ENCODE measurements at places on chromosomes 4 and X. TPM values are rescaled to one million over a fixed set of nuclear protein-coding genes. Genes with fewer than 3 reads are reported as not detected.

SLC7A11 gene
- total RNA-seq: 13.8 TPM

TEX13B gene
- not detected for total RNA-seq

DNA sequence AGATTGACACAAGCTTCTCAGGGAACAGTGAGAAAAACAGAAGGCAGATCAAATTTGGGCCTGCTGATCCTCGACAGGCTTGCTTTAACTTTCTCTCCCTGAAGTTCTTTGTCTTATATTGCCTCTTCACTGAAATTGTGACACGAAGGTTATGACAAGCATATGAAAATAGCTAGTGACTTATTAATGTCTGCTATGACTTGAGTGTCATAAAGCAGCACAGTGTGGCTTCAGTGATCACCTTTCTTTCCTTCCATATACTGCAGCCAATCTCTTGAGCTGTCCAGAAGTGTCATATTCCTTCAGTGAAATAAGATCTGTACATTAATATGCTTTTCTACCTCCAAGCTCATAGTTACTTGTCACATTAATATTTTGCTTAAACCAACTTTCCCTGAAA is 870.2 kb downstream of the C4orf33 start:
- H3K36me3 ChIP-seq: no peaks in the 10 kb centered on the region
- no peak overlapping the region for H3K27ac ChIP-seq
- H3K27me3 ChIP-seq: no peaks in the 10 kb centered on the region
- no peak overlapping the region for H3K4me3 ChIP-seq

ALAS2 gene
- not detected for total RNA-seq

GRCh38 chrX:150225756-150226155 is 137.4 kb upstream of the MAMLD1 start:
- no peak overlapping the region for H3K4me3 ChIP-seq
- H3K27ac ChIP-seq: no peak overlapping the region
- DNase-seq: no peak
- H3K36me3 ChIP-seq: no peaks in the 10 kb centered on the region

CFI gene
- total RNA-seq: 0.81 TPM

TMPRSS11B gene
- total RNA-seq: not detected

GRCh38 chr4:5365071-5366008 is 314.1 kb downstream of the STK32B start:
- no peak overlapping the region for H3K4me3 ChIP-seq
- no peaks in the 10 kb centered on the region for H3K4me1 ChIP-seq
- H3K36me3 ChIP-seq: no peaks in the 10 kb centered on the region
- DNase-seq: no peak

GRCh38 chrX:153478746-153479145 is 8.4 kb upstream of the HAUS7 start:
- H3K27ac ChIP-seq: no peak overlapping the region
- H3K36me3 ChIP-seq: no peaks in the 10 kb centered on the region
- peaks cover 6% of the 10 kb centered on the region for H3K27me3 ChIP-seq

DNA sequence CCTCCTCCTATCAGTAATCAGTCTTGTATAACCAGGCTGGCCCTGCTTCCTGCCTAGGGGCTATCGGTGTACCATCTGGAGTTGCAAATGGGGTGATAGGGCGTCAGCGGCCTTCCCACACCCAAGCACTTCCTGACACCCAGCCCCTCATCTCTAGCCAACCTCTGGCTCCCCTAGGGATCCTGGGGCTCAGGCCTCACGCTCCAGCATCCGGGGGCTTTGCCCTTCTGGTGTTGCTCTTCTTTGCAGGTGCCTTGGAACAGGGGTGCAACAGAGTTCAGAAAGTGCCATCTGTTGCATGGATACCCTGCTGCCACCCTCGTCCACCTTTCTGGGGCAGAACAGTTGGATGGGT is 4.1 kb downstream of the IL9R start:
- no peaks in the 10 kb centered on the region for H3K27me3 ChIP-seq
- no peak overlapping the region for H3K27ac ChIP-seq
- no peak for DNase-seq
- H3K4me3 ChIP-seq: peak overlapping the region; percentile 38
- no peaks in the 10 kb centered on the region for H3K36me3 ChIP-seq

ASB9 gene
- total RNA-seq: not detected

NCAPG gene
- total RNA-seq: 79.1 TPM

RBMXL3 gene
- total RNA-seq: not detected

- no peak for DNase-seq
- no peaks in the 10 kb centered on the region for H3K36me3 ChIP-seq
- peaks cover 14% of the 10 kb centered on the region for H3K27me3 ChIP-seq
- no peak overlapping the region for H3K4me3 ChIP-seq
Measured at GRCh38 chrX:114906984-114907510, 110.4 kb downstream of the IL13RA2 start.

SSX4 gene
- not detected for total RNA-seq

DNA sequence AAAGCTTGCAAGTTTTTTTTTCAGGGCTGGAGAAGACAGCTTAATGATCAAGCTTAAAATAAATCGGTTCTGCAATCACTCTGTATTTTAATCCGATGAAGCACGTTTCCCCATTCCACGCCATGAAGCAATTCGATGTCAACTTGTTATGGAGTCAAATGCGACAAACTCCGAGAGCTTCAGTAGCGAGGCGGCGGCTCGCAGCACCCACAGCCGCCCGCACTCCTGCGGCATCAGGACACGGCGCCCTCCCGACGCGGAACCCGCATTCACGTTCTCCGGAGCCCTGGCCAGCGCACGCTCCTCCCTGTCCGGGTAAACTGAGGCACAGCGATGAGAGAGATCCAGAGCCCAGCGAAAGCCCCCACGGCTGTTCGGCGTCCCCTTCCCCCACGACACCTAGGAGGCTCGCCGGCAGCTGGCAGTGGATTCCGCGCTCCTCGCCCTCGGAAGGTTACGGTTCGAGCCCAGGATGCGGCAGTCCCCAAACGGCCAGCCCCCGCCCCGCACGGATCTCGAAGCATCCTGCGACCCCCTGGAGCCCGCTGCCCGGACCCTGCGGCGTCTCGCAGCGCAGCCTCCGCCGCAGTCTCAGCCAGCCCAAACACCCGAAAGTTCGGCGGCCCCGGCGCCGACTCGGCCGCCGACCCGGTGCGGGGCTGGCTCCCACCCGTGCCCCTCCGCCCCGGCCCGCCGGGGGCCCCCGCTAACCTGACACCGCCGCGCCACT is 507 bp downstream of the MFAP3L start:
- no peak overlapping the region for H3K27ac ChIP-seq
- peak; percentile 13 for DNase-seq
- peaks cover 33% of the 10 kb centered on the region for H3K27me3 ChIP-seq
- H3K4me1 ChIP-seq: peaks cover 11% of the 10 kb centered on the region

DNA sequence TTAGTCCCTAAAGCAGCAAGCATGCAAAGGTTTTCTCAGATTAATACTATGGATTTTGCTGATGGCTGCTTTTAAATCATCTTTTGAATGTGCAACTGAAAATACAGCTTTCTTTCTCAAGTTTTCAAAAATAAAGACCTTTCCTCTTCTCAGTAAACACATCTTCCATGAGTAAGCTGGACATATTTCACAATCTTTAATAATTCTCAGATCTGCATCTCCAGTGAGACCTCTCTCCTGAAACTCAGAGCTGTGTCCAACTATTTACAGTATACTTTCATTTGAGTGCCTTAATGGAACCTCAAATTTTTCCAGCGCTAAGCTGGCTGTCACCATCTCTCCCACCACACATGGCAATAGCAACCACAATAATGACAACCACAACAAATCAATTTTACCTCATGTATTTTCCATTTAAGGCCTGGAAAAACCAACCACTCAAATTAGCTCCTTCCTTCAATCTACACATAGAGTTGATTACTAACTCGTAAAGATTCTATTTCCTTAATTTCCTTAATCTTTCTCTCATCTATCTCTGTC is 192.4 kb upstream of the RPL34 start:
- no peak overlapping the region for H3K4me3 ChIP-seq
- H3K27me3 ChIP-seq: peaks cover 9% of the 10 kb centered on the region
- no peak for DNase-seq
- peaks cover 48% of the 10 kb centered on the region for H3K4me1 ChIP-seq
- H3K27ac ChIP-seq: no peak overlapping the region

DNA sequence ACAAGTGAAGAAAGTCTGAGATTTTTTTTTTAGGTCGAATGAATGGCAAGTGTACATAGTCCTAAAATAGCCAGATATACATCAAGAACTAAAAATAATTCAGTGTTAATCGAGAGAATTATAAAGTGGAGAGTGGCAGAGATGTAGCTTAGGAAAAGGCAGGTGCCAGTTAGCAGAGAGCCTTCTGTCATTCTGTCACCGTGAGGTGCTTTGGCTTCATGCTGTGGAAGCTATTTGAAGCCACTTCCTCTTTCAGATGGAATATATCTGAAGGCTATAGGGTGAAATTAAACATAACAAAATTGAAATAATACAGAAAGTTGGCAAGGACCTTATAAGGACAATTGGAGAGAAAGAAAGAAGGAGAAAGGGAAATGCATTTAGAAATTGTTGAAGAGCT is 756.3 kb downstream of the CCSER1 start:
- H3K4me1 ChIP-seq: no peaks in the 10 kb centered on the region
- H3K27me3 ChIP-seq: no peaks in the 10 kb centered on the region
- no peak overlapping the region for H3K27ac ChIP-seq
- no peak for DNase-seq
- no peak overlapping the region for H3K4me3 ChIP-seq

DNA sequence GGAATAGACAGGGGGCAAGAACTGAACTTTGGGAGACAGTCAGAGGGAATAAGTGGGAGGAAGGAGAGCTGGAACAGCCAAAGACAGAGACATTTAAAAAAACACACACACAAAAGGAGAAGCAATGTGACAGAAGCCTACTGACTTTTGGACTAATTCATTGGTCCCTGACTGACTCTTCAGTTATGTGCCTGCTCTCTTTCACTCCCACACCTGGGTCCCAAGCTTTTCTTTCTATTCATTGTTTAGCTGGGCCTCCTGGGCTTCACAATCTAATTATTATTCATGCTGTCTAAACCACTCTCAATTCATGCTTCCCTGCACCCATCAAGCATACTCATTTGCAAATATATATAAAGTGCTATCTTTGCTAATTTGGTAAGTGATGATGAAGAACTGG is 139.2 kb upstream of the IRS4 start:
- DNase-seq: no peak
- no peak overlapping the region for H3K27ac ChIP-seq
- H3K4me1 ChIP-seq: no peaks in the 10 kb centered on the region
- H3K36me3 ChIP-seq: peaks cover 3% of the 10 kb centered on the region

VCX gene
- total RNA-seq: not detected

ZNF718 gene
- 8.1 TPM for total RNA-seq

PCDH10 gene
- not detected for total RNA-seq

DNA sequence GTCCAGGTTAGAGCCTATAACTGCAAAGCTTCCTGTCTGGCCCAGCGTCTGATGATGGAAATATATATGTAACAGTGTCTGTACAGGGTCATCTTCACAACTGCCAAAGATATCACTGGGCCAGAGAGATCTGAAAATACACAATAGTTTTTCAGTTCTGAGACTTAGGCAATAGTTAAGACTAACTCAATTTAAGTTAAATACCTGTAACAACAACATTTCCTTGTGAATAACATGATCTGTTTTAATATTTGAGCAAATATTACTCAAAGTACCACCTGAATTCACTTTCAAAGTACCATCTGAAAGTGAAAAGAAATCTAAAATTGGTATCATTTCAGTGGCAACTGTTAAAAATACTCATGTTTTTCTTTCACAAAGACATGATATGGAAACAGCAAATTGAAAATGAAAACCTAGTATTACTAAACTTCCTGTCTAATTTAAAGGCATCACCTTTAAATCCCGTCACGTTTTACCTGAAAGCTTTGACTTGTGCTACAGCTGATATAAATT is 9.6 kb downstream of the ZAR1 start:
- DNase-seq: no peak
- H3K4me1 ChIP-seq: peaks cover 18% of the 10 kb centered on the region

RS1 gene
- not detected for total RNA-seq

DNA sequence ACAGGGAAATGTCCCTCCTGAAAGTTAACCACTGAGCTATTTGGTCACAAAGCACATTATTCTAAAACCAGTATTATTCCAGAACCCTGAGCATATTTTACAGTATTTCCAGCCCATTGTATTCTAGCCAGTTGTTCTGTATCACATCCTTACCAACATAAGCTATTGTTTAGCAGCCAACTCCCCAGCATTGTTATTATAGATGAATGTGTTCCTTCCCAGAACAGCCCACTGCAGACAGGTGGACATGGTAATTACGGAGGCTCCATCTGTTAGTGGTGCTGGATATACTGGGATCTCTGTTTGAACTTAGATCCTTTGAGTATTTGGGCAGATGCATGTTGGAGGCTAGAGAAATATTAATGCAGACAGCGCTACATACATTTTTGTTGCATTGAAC is 126.1 kb downstream of the MGST2 start:
- H3K27me3 ChIP-seq: peaks cover 15% of the 10 kb centered on the region
- DNase-seq: no peak
- no peaks in the 10 kb centered on the region for H3K36me3 ChIP-seq
- H3K4me1 ChIP-seq: no peaks in the 10 kb centered on the region
- no peak overlapping the region for H3K27ac ChIP-seq
- H3K4me3 ChIP-seq: no peak overlapping the region

SPANXD gene
- total RNA-seq: not detected

CFAP97 gene
- total RNA-seq: 51.8 TPM

GRCh38 chr4:114615435-114615834 is 16.8 kb downstream of the UGT8 start:
- no peak overlapping the region for H3K27ac ChIP-seq
- H3K4me1 ChIP-seq: no peaks in the 10 kb centered on the region
- peaks cover 5% of the 10 kb centered on the region for H3K27me3 ChIP-seq
- no peaks in the 10 kb centered on the region for H3K36me3 ChIP-seq

DNA sequence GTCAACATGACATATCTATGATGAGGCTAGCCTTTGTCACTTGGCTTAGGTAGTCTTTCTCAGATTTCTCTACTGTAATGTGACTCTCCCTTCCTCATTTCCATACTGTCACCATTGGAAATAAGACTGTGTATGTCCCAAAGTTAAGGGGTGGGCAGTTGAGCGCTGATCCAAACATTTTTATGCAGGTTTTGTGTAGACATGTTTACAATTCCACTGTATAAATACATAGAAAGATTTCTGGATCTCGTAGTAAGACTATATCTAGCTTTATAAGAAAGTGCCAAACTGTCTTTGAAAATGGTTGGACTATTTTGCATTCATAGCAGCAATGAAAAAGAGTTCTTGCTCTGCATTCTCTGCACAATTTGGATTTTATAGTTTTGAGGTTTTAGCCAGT is 227.2 kb downstream of the GPM6A start:
- H3K4me3 ChIP-seq: no peak overlapping the region
- H3K36me3 ChIP-seq: no peaks in the 10 kb centered on the region
- no peaks in the 10 kb centered on the region for H3K27me3 ChIP-seq
- no peaks in the 10 kb centered on the region for H3K4me1 ChIP-seq

- no peak overlapping the region for H3K27ac ChIP-seq
- no peak overlapping the region for H3K4me3 ChIP-seq
- H3K36me3 ChIP-seq: no peaks in the 10 kb centered on the region
Measured at GRCh38 chr4:161704040-161704439, 459.8 kb downstream of the FSTL5 start.

All from activated T-cell treated with anti-CD3 and anti-CD28 coated beads, Interleukin-2, amount 50 U/mL, for 72 hours (primary cell).